ENCODE measurements at places on chromosomes 3 and 15. TPM values are rescaled to one million over a fixed set of nuclear protein-coding genes. Genes with fewer than 3 reads are reported as not detected.
A peak's percentile ranks its signal among the peaks of the same experiment; 100 is the strongest.

Gene UCN2
- total RNA-seq: 2.8 TPM

Gene UBE2Q2
- 47.7 TPM for total RNA-seq

DNA sequence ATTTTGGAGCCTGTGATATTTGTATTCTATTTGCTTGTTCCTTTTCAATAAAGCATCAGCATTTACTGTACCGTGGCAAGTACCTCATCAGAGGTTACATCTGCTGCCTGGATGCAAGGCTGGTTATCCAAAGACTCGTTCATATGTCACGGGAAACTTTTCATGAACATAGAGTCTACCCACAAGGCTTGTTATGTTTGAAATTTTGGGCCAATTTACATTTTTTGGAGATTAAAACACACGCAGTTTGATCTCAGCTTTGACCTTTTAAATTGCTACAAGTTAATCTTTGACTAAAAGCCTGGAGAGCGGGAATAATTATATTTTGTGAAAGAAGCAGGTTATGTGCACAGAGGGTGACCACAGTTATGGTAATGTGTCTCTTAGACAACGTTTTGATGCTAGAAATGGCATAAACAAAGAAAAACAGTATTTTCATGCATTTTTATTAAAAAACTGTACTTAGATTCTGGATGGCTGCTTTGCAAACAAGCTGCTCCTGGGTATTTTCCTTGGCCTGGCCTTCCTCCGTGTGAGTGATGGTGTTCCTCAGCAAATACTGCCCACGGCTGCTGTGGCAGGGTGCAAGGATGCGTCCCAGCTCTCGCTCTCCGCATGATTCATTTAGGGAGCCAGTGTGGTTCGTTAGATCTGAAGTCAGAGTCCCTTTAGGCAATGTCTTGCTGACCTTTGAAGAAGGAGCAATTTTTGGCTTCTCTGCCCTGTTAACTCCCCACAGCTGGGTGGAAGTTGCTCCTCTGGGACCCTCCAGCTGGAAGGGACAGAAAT is 27.1 kb downstream of the CHST2 start:
- H3K27ac ChIP-seq: no peak overlapping the region
- no peaks in the 10 kb centered on the region for H3K4me1 ChIP-seq
- no peak overlapping the region for H3K4me3 ChIP-seq
- H3K27me3 ChIP-seq: no peaks in the 10 kb centered on the region
- no peaks in the 10 kb centered on the region for H3K36me3 ChIP-seq
- no peak for DNase-seq

DNA sequence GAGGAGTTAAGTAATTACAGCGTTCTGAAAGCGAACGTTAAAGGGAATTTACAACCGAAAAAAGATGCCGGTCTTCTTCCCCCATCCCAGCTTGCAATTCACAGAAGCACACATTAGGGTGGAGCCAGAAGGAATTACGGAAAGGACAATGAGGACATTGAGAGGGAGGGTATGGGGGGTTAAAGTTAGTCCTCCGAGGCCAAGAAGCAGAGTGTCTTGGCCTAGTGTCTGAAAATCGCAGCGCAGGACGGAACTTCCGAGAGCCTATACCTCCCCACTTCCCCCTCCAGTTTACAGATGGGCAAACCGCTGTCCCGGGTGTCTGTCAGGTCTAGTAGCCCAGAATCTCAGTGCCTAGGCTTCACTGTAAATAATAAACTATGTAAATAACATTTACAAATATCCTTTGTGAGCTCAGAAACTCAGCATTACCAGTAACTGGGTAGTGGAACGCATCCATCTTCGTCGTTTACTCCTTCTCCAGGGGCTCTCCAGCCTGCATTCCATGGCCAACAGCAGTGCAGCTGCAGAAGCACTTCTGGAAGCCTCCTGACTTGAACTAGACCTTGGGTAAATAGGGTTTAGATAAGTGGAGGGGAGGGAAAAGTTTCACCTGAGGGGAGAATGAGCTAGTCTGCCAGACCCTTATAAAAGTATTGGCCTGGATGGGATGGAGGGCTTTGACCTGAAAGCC is 922 bp downstream of the ADPRH start:
- no peaks in the 10 kb centered on the region for H3K36me3 ChIP-seq
- no peaks in the 10 kb centered on the region for H3K27me3 ChIP-seq
- peak overlapping the region; percentile 67 for H3K4me3 ChIP-seq
- no peak for DNase-seq

DNA sequence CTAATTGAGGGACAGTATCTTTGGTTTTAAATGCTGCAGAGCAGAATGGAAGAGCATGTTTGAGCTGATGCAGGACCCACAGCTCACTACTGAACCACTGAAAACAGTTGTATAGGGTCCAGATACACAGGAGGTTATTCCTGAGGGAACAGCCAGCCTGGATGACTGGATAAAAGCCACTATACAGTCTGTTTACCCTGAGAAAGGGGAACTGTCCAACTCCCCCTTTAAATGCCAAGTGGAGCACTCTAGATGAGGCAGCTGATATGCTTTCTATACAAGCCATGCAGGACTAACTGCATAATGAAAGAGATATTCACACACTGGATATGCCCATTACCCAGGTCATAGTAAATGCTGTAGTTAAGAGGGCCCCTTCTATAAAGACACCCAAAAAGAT is 138.6 kb downstream of the IMPG2 start:
- H3K27ac ChIP-seq: no peak overlapping the region
- no peaks in the 10 kb centered on the region for H3K27me3 ChIP-seq
- no peaks in the 10 kb centered on the region for H3K36me3 ChIP-seq
- no peaks in the 10 kb centered on the region for H3K4me1 ChIP-seq
- no peak for DNase-seq

DNA sequence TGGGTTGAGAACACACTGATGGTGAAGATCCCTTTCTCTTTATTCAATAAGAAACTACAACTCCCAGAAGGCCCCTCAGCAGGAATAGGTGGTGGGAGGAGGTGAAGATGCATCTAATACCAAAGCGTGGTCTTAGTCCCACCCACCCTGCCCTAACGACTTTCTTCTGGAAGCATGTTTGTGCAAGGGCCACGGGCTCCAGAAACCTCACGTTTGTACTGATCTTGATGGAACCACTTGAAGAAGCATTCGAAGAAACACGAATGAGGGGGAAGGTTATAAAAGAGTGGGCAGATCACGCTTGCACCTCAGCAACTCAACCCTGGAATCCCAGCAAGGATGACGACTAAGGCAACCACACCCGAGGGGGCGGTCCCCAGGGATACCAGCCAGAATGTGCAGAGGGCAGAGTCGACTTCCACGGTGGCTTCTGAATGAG is 10.6 kb upstream of the SLC25A36 start:
- H3K27me3 ChIP-seq: peaks cover 16% of the 10 kb centered on the region
- H3K4me1 ChIP-seq: no peaks in the 10 kb centered on the region
- H3K4me3 ChIP-seq: no peak overlapping the region
- H3K36me3 ChIP-seq: no peaks in the 10 kb centered on the region

Data from astrocyte (in vitro differentiated cells and primary cell).